ENCODE measurements at places on chromosomes 13 and 19.

DNA sequence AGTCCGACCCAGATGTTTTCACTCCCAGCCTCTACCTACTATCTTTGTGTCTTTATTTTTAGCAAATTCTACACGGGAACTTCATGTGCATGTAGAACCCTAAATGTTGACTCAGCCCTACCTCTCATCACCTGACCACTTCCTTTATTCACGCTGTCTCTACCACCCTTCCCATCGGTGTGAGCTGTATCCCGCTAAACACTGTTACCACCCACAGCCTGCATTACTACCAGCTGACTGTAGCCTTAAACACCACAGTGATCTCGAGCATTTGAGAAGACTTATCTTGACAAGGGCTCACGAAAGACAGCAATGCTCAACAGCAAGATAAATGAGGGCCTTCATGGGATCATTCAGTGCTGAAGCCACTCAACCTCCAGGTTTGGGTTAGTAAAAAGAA lies 15.1 kb downstream of the NCR1 start:
- no peak for DNase-seq

GRCh38 chr13:25819856-25820530 lies 231.8 kb downstream of the SHISA2 start:
- no peak for DNase-seq

DNA sequence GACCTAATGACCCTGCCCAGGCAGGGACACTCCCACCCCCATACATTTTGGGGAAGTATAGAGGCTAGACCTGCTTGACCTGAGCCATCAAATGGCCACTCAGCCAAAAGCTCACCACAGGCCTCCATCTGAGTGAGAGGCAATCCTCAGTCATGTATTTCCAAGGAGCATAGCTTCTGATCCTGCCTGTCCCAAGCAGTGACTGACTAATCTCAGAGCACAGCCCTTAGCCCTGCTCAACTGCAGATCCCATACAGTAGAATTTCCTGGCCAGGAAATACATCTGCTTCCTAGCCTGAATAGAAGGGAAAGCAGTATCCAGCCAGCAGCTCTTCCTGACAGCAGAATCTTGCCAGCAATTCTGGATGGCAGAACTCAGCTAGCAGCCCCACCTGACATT lies 880.6 kb upstream of the GPC6 start:
- no peak for DNase-seq

DNA sequence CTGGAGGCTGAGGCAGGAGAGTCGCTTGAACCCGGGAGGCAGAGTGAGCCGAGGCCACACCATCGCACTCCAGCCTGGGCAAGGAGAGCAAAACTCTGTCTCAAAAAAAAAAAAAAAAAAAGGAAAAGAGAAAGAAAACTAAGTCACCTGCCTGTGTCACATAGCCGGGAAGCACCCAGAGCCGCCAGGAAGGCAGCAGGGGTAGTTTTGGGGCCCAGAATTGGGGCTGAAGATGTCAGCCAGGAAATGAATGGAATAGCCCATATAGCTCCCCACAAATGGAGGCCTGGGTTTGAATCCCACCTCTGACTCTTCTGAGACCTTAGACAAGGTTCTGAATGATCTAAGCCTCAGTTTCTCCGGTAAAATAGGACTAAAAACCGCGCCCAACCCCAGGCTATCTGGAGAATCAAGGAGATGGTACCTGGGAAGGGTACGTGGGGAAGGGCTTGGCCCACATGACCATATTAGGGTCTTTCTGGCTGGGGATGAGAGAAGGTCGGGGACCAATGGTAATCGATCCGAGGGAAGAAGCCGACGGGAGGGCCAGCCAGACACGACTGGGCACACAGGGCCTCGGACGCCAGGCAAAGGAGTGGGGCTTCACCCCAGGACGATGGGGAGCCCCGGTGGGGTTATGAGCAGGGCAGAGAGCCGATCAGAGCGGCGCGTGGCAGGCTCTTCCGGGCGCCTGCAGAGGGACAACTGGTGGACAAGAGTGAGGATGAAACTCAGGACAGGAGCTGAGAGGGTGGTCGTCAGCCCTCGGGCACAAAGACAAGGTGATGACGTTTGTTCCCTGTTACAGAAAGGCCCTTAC lies 14.4 kb downstream of the CCDC124 start:
- peak; percentile 50 for DNase-seq

GRCh38 chr13:95007322-95007721 lies 293.9 kb downstream of the ABCC4 start:
- DNase-seq = no peak

GRCh38 chr19:27792576-27793127 lies 1420.3 kb downstream of the UQCRFS1 start:
- no peak for DNase-seq

DNA sequence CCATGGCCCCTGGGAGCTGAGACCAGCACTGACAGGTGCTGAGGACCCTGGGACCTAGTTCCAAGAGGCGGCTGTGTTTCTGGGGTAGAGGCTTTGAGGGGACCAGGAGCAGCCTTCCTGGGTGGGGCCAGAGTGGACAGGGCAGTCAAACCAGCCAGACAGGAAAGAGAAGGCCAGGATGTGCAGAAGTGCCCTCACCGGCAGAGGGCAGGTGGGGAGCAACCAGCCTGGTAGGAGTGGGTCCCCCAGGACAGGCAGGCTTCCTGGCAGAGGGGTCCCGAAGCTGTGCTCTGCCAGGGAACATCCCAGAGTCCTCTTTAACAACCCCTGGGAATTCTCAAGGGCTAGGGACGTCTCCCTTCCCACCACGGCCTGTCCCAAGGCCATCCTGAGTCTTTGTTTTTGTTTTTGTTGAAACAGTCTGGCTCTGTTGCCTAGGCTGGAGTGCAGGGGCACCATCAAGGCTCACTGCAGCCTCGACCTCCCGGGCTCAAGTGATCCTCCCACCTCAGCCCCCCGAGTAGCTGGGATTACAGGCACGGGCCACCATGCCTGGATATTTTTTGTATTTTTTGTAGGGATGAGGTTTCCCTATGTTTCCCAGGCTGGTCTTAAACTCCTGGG lies 3.0 kb upstream of the HIPK4 start:
- DNase-seq = no peak

- DNase-seq = no peak
Observed at GRCh38 chr19:30857966-30858490, 485.8 kb downstream of the ZNF536 start.

GRCh38 chr19:17279436-17279835 lies 2.3 kb upstream of the ANKLE1 start:
- DNase-seq = no peak

DNA sequence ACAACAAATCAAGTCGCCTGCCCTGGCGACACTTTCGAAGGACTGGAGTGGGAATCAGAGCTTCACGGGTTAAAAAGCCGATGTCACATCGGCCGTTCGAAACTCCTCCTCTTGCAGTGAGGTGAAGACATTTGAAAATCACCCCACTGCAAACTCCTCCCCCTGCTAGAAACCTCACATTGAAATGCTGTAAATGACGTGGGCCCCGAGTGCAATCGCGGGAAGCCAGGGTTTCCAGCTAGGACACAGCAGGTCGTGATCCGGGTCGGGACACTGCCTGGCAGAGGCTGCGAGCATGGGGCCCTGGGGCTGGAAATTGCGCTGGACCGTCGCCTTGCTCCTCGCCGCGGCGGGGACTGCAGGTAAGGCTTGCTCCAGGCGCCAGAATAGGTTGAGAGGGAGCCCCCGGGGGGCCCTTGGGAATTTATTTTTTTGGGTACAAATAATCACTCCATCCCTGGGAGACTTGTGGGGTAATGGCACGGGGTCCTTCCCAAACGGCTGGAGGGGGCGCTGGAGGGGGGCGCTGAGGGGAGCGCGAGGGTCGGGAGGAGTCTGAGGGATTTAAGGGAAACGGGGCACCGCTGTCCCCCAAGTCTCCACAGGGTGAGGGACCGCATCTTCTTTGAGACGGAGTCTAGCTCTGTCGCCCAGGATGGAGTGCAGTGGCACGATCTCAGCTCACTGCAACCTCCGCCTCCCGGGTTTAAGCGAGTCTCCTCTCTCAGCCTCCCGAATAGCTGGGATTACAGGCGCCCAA lies at the start of gene LDLR:
Gene LDLR (plus strand): TSS at position 210 of the 760 bp plus-strand sequence. CDS start 86 bp downstream, at position 296.
- DNase-seq = peak; percentile 92

- no peak for DNase-seq
Observed at GRCh38 chr19:17686592-17687024, 1.5 kb downstream of the UNC13A start.

DNA sequence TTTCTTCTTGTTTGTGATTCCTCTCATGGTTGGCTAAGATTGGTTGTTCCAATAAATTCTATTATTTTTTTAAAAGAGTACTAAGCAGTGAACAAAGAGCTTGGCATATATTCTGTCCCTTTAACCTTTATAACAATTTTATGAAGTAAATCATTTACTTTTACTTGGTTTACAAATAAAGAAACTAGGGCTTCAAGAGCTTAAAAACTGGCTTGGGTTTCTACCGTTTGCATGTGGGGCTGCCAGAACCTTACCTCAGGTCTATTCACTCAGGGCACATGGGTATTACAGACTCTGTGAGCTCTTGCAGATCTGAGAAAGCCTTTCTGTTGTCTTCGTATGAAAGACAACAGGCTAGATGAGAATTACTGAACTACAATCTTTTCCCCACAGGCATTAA lies 13.3 kb downstream of the N4BP2L1 start:
- no peak for DNase-seq

GRCh38 chr13:33799950-33800592 lies 17.9 kb upstream of the RFC3 start:
- DNase-seq = peak; percentile 4

GRCh38 chr19:1507192-1507660 lies 5.6 kb downstream of the ADAMTSL5 start:
- DNase-seq = no peak

- DNase-seq = no peak
Observed at GRCh38 chr13:79070343-79070974, 335.6 kb downstream of the RBM26 start.

- no peak for DNase-seq
Observed at GRCh38 chr19:48051335-48052033, 7.6 kb upstream of the CABP5 start.

GRCh38 chr19:50322931-50323781 lies 6.0 kb downstream of the KCNC3 start:
- no peak for DNase-seq

GRCh38 chr13:40155201-40155600 lies 499.7 kb downstream of the COG6 start:
- DNase-seq = no peak

DNA sequence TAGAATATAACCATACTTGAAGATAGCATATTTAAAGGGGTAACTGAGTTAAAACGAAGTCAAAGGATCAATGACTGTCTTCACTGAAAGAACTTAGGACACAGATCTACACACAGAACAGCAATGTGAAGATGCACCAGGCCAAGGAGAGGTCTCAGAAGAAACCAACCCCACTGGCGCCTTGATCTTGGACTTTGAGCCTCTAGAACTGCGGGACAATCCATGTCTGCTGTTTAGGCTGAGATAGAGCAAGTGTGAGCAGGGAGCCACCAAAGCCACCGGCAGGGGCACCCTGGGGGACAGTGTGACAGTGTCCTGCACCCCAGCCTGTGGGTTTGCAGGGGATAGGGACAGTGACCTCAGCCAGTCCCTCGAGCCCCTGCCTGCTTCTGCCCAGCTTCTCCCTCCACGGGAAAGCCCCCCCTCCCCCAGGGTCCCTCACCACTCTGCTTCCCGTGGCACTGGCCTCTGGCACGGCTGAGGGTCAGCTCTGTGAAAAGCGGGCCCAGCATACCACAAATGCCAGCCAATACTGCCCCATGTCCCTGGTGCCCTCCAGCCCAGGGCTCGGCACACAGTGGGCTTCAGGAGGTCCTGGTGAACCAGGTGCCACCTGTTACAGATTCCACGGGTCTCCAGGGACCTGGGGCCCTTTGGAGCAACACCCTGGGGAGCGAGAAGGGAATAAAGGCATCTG lies 40.8 kb downstream of the KLF2 start:
- no peak for DNase-seq

GRCh38 chr13:112774448-112774792 lies 84.6 kb downstream of the ATP11A start:
- no peak for DNase-seq

DNA sequence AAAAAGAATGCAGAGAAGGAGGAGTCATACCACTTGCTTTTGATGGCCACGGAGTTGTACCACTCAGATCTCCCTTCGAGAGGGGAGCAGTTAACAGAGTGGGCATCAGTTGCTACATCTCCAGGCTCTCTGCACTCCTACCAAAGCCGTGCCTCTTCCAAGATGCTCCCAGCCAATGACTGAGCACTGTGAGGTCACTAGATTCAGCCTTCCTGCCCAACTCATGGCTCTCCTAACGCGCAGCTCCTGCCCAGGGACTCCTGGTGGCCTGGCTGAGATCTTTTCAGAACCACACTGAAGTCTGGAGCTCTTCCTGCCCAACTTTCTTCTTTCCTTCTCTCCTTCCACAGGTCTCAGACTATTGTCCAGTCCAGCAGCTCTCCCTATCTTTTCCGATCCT lies 66.7 kb downstream of the LHFPL6 start:
- no peak for DNase-seq

DNA sequence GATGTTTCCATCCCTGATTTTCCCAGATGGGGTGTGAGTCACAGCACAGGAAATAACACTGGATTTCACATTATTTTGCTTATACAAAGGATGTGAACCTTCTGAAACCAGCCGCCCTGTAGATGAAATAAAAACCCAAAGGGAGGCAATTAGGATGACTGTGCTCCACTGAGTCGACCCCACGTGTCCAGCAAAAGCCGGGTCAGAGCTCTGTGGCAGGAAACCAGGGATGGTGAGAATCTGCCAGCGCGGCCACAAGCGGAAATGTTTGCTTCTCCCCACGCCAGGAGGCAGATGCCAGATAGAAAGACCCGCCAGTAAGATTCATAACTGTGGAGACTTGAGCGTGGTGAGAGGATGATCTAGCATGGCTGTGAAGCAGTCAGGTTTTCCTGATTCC lies 764.4 kb downstream of the LIG4 start:
- DNase-seq = no peak

- no peak for DNase-seq
Observed at GRCh38 chr13:78437781-78438180, 165.6 kb downstream of the POU4F1 start.

GRCh38 chr13:88051746-88052482 lies 380.7 kb downstream of the SLITRK5 start:
- no peak for DNase-seq

DNA sequence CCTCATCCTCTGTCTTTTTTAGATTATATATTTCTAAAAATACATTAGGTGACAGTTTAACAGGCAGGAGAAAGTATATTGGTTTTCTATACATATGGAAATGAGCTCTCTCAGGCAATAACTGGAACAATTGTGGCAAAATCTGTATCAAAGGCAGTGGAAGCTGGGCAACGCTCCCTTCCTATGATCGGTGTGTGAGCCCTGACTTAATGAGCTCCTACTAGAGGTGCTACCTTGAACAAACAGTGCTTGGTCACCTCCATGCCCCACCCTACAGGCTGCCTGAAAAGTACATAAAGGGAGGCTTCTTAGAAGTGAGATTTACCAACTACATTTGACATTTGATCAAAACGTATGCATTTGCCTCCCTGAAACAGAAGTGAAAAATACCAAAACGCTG lies 185.3 kb downstream of the EFNB2 start:
- DNase-seq = no peak

DNA sequence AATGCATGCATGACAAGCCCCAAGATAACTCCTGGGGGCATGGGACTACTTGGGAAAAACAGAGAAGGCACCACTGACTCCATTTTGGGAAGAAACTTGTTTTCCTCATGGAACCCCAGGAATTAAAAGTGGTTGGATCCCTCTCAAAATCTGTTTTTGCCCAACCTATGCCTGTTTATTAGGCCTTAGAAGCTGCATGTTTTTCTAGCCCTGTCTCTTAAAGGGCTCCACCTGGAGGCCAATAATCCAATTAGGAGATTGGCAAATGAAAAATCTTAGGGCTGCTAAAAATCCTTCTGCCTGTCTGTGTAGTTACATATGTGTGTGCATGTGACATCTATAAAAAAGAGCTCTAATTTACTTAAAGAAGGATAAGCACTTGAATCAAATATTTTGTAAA lies 26.9 kb downstream of the MED4 start:
- DNase-seq = peak; percentile 7

GRCh38 chr19:15210323-15210781 lies 9.6 kb upstream of the NOTCH3 start:
- peak; percentile 13 for DNase-seq

All from CD4-positive, alpha-beta T cell treated with Interleukin-17A for 1 hour (primary cell).